Trophoblast cell (in vitro differentiated cells and primary cell): ENCODE measurements at places on chromosomes 3 and 15.

GRCh38 chr3:160132226-160132625, 93.0 kb upstream of the C3orf80 start:
- H3K36me3 ChIP-seq = no peaks in the 10 kb centered on the region
- H3K4me1 ChIP-seq = no peaks in the 10 kb centered on the region
- H3K27ac ChIP-seq = no peak overlapping the region
- no peak for DNase-seq

GRCh38 chr3:113258361-113258760, 47.0 kb downstream of the BOC start:
- no peaks in the 10 kb centered on the region for H3K27me3 ChIP-seq
- H3K4me3 ChIP-seq = no peak overlapping the region
- H3K36me3 ChIP-seq = peaks cover 19% of the 10 kb centered on the region
- DNase-seq = no peak
- no peaks in the 10 kb centered on the region for H3K4me1 ChIP-seq

- no peaks in the 10 kb centered on the region for H3K27me3 ChIP-seq
- H3K27ac ChIP-seq = no peak overlapping the region
- DNase-seq = peak; percentile 67
- no peaks in the 10 kb centered on the region for H3K4me1 ChIP-seq
These were observed 55.7 kb downstream of the PCCB start for GRCh38 chr3:136305879-136306278.

DNA sequence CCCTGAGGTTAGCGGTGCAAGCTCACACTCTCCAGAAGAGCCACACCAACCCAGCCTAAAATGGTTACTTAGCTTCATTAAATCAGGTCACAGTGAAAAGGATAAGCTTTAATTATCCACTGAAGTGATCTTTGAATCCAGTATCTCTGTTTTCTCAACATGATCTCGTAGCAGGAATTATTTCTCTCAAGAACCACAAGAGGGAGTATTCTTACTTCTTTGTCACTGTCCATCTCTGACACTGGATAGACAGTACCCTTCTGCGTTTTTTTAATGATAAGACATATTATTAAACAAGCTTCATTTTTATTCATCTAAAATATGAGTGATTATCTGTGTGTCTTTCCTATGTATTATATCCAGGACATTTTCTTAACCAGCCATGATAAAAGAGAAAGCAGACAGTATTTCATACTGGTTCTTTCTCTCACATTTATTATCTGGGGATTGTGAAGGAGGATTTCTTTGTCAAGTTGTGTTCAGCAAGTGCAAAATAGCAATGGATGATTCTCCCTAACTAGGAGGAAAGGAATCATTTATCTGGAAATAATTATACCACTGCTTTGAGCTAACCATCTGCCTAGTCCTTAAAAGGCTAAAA, 105.4 kb upstream of the CCDC54 start:
- no peak overlapping the region for H3K27ac ChIP-seq
- peak; percentile 60 for DNase-seq
- H3K4me3 ChIP-seq = no peak overlapping the region
- no peaks in the 10 kb centered on the region for H3K27me3 ChIP-seq

GRCh38 chr15:25407950-25408349, 30.9 kb downstream of the UBE3A start:
- no peak overlapping the region for H3K27ac ChIP-seq
- no peaks in the 10 kb centered on the region for H3K27me3 ChIP-seq
- no peak for DNase-seq
- no peak overlapping the region for H3K4me3 ChIP-seq
- no peaks in the 10 kb centered on the region for H3K36me3 ChIP-seq

DNA sequence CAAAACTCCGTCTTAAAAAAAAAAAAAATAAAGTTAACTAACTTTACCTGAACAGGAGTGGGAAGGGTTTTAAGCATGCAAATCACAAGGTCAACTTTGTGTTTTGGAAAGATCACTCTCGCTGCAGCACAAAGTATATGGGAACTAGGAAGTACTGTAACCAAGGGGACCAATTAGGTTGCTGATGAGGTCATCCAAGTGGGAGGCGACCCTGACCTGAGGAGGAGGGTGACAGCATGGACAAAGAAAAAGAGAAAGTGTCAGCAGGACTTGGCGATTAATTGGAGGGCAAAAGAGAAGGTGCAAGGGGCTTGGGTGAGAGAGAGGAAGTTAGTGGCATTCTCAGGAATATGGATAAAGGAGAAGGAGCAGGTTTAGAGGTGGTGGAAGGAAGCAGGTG, 89.5 kb upstream of the ZBED2 start:
- H3K27me3 ChIP-seq = no peaks in the 10 kb centered on the region
- H3K4me1 ChIP-seq = peaks cover 5% of the 10 kb centered on the region
- H3K4me3 ChIP-seq = no peak overlapping the region
- no peak overlapping the region for H3K27ac ChIP-seq
- no peaks in the 10 kb centered on the region for H3K36me3 ChIP-seq

DNA sequence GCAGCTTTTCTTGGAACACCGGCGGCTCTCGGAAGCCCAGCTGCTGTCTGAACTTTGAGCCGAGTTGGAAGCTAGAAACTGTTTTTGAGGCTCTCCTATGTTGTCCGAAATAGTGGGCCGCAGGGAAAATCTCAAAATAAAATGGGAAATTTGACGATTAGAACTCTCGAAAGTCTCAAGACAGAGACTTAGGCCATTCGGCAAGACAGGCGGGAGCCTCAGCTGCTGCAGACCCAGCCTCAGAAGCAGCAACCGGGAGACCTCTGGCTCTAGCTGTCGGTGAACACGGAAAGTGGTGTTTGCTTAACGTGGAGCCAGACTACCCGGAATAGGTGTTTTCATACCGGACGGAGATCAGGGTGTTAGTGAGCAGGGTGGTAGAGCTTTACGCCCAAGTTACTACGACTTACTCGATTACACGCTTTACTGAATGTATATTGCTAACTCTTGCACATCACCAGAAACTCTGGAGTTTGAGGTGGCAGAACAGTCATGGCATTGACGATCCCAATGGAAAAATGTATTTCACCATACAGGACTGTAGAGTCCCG, 357 bp upstream of the MAN2C1 start:
- peaks cover 50% of the 10 kb centered on the region for H3K36me3 ChIP-seq
- peaks cover 3% of the 10 kb centered on the region for H3K4me1 ChIP-seq
- H3K27me3 ChIP-seq = no peaks in the 10 kb centered on the region
- H3K4me3 ChIP-seq = peak overlapping the region; percentile 89
- H3K27ac ChIP-seq = peak overlapping the region; percentile 93
- DNase-seq = peak; percentile 2

- no peaks in the 10 kb centered on the region for H3K36me3 ChIP-seq
- no peaks in the 10 kb centered on the region for H3K27me3 ChIP-seq
- H3K27ac ChIP-seq = no peak overlapping the region
- peaks cover 21% of the 10 kb centered on the region for H3K4me1 ChIP-seq
- DNase-seq = no peak
- no peak overlapping the region for H3K4me3 ChIP-seq
These were observed 59.9 kb downstream of the FAM43A start for GRCh38 chr3:194745422-194746184.

DNA sequence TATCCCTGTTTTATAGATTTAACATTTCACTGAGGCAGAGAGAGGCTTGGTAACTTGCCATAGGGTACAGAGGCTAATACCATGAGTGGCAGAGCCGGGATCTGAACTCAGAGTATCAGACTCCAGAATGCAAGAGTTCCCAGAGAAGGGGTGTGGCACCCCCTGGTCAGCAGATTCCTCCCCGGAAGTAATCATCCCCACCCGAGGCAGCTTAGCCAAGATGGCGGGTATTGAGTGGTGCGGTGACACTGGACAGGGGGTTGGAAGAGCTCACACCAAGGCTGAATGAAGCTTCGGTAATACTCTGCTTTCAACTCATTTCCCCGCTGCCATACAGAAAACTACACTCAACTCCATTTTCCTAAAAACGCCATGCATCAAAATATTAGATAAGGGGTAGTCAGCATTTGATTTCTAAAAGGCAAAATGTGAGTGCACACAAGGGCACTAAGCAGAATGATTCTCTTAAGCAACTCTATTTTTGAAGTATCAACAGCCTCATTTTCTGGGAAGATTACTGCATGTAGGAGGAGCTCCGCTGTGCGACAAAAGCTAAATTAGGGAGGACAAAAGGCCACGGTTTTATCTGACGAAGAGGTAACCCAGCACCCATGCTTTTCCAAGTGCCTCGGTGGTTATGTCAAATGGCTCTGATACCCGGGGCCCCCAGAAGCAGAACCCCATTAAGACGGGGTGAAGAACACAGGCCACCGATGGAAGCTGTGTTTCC, 166.7 kb downstream of the NUP210 start:
- no peak overlapping the region for H3K4me3 ChIP-seq
- H3K27ac ChIP-seq = no peak overlapping the region
- no peaks in the 10 kb centered on the region for H3K27me3 ChIP-seq
- no peaks in the 10 kb centered on the region for H3K36me3 ChIP-seq

DNA sequence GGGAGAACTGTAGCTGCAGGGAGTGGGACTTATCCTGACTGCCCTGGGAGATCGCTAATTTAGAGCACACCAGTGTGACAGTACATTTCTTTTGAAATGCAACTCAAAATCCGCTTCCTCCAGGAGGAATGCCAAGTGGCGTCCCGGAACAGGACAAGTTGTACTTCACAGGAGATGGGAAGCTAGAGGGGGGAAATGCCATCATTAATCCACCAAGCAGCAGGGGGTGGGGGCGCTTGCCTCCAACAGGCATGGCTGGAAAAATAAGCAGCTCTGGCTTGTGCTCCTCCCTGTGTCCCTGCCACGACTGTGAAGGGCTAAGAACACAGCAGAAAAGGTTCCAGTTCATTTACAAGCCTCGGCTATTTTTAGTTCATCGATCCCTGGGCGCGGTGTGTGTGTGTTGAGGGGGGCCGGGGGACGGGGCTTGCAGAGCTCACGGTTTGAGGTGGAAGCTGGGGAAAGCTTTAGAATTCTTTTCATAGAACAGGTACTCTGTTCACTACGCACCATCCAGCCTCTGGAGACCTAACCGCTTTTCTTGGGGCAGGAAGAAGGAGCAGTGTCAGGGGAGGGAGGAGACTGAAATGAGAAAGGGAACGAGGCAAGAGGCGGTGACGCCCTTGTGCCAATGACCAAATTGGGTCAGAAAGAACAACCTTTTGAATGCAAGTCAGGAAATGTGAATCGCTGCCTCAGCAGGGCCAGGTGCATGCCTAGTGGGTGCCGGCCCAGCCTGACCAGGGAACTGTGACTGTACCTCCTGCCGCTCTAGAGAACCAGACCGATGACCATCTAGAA, 51.8 kb upstream of the DGKG start:
- no peaks in the 10 kb centered on the region for H3K36me3 ChIP-seq
- DNase-seq = no peak
- peaks cover 2% of the 10 kb centered on the region for H3K27me3 ChIP-seq
- peaks cover 7% of the 10 kb centered on the region for H3K4me1 ChIP-seq
- H3K27ac ChIP-seq = no peak overlapping the region

DNA sequence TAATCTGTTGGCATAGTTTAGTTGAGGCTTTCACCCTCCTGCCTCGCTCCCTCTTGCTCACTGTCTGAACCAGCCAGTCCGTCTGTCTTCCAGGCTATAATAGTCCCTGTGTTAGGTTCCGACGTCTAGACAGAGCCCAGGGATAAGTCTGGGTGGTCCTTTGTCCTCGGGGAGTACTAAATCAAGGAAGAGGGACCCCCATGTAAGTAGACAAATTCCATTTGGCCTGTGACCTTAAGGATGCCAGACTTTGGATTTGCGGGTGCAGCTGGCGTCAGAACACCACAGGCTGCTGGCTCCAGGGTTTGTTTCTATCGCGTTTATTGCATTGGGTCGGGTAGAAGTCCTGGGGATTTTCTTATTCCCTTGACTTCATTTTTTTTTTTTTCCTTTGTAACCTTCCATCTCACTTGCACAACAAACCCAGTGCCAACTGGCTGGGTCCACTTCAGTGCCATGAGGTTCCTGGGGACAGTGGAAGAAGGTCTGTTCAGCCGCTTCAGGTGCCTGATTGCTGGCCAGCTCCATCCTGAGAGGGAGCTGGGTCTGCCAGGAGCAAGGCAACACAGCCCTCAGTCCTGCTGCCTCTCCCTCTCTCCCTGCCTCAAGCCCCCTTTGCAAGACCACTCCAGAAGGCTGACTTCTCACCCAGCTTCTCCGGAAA, 95.4 kb upstream of the KLHL25 start:
- H3K4me1 ChIP-seq = no peaks in the 10 kb centered on the region
- no peaks in the 10 kb centered on the region for H3K36me3 ChIP-seq
- H3K27me3 ChIP-seq = no peaks in the 10 kb centered on the region
- no peak for DNase-seq
- H3K27ac ChIP-seq = no peak overlapping the region
- H3K4me3 ChIP-seq = no peak overlapping the region

- DNase-seq = no peak
- H3K4me1 ChIP-seq = no peaks in the 10 kb centered on the region
- H3K27ac ChIP-seq = no peak overlapping the region
These were observed 15.3 kb upstream of the RAMAC start for GRCh38 chr15:82970696-82971095.

DNA sequence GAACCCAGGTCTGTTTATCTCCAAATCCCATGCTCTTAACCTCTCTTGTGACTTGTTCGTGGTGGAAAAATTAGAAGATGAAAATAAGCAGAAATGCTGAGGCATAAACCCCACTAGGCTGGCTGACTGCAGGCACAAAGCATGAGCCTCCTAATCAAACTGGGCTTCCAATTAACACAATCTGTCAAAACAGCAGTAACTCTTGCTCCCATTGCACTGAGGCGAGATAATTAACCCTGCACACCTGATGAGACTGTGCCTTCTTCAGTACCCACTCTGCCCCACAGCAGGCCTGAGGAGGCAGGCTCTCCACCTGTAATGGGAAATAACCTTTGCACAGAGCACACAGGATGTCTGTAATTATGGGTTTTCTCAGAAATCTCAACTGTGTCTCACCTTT, 284.4 kb upstream of the WNT5A start:
- H3K27me3 ChIP-seq = no peaks in the 10 kb centered on the region
- no peaks in the 10 kb centered on the region for H3K36me3 ChIP-seq
- no peak overlapping the region for H3K4me3 ChIP-seq

DNA sequence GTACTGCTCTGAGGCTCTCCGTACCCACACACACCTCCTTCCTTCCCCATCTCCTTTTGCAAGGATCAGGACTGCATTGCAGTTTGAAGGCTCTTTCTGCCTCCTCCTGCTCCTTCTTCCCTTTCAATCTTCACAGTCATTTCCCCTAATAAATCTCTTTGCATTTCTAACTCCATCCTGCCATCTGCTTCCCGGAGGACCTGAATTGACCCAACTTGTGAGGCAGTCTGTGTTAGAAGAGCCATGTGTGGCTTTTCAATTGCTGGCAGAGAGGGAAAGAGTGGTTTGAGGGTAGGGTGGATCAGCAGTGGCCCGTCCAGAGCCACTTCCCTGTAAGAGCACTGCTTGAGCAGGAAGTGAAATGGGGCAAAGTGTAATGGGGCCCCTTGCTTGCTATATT, 35.8 kb downstream of the ANAPC13 start:
- no peak for DNase-seq
- H3K36me3 ChIP-seq = no peaks in the 10 kb centered on the region
- no peaks in the 10 kb centered on the region for H3K27me3 ChIP-seq
- no peak overlapping the region for H3K4me3 ChIP-seq
- no peak overlapping the region for H3K27ac ChIP-seq
- H3K4me1 ChIP-seq = no peaks in the 10 kb centered on the region

GRCh38 chr3:26630669-26631389, 8.3 kb downstream of the LRRC3B start:
- no peaks in the 10 kb centered on the region for H3K36me3 ChIP-seq
- no peak for DNase-seq
- no peak overlapping the region for H3K4me3 ChIP-seq
- no peaks in the 10 kb centered on the region for H3K27me3 ChIP-seq
- no peaks in the 10 kb centered on the region for H3K4me1 ChIP-seq
- H3K27ac ChIP-seq = no peak overlapping the region

GRCh38 chr15:71055461-71055860, 59.8 kb upstream of the THSD4 start:
- no peak for DNase-seq
- H3K27me3 ChIP-seq = no peaks in the 10 kb centered on the region
- H3K4me3 ChIP-seq = no peak overlapping the region
